Stimulated activated CD4-positive, alpha-beta T cell treated with anti-CD3 and anti-CD28 coated beads, Interleukin-15, amount 100 ng/mL, for 1 hour (primary cell): ENCODE measurements at places on chromosomes 4 and X.

GRCh38 chr4:124212815-124213630 is 499.5 kb downstream of the ANKRD50 start:
- DNase-seq = no peak

DNA sequence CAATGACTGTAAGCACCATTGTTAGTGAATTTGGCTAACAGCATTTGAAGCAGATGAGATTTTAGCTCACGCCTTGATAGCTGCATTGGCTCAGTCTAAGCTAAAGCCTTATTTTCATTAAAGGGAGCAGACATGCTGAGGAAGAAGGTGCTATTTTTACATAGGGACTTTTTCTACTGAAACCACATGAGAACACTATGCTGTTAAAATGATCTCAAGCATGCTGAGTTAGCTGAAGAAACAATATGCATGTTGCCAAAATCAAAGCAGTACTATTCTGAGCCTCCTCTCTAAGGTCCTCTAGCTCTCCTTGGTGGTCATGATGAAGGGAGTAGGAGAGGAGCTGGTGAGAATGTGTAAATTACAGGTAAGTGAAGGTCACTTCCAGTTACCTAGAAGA is 134.4 kb upstream of the JADE1 start:
- DNase-seq = no peak

DNA sequence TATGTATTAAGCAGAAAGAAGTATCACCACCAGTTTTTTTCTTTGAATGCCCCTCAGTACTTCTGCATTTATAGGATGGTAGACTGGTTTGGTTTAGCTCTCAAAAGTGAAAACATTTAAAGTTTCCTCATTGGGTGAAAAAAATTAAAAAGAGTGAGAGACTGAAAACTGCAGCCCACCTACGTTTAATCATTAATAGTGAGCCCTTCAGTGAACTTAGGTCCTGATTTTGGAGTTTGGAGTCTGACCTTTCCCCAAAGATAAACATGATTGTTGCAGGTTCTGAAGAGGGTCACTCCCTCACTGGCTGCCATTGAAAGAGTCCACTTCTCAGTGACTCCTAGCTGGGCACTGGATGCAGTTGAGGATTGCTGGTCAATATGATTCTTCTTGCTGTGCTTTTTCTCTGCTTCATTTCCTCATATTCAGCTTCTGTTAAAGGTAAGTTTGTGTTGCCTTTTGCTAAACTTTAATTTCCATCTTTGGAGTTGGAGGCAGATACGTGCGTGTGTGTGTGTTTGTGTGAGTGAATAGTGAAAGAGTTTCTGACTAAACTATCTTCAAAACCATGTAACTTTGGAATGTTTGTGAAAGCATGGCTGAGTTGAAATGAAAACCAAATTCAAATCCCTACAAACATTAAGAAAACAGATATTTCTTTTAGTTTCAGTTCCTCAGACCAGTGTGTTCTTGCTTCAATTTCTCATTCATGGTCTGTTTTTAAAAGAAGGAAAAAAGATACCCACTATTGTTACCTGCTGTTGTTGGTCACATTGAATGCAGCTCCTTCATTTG is at the start of gene MTTP:
MTTP (plus strand) TSS at position 295 of the 795 bp plus-strand sequence; CDS start at position 381, 86 bp downstream.
- no peak for DNase-seq

GRCh38 chr4:122481766-122482405 is 25.4 kb upstream of the IL2 start:
- DNase-seq = no peak

DNA sequence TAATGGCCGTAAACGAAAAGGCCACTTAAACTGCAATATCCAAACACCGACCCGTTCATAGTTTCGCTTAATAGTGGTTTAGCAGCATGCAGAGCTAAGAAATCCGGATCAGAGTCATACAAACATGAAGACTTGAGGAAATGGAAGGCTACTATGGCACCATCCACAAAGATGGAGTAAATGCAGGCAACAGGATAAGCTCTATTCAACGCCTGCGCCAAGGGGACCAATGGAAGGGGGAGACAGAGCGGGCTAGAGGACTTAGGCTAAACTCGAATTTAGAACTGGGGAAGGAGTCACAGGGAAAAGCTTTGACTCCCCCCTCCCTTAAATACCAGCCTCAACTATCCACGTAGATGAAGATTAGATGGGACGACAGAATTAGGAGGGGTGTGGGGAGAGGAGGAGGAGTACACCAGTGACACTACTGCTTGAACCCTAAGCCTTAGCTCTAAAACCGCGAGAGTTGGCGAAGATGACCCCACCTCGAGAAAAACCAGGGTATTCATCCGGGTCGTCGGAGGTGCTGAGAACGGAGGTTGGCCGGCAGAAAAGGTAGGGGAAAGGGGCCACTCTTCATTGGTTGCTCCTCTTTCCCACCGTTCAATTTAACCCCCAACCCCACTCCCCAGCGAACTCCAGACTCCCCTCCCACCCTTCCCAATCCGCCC is 3.5 kb downstream of the HUWE1 start:
- DNase-seq = no peak

DNA sequence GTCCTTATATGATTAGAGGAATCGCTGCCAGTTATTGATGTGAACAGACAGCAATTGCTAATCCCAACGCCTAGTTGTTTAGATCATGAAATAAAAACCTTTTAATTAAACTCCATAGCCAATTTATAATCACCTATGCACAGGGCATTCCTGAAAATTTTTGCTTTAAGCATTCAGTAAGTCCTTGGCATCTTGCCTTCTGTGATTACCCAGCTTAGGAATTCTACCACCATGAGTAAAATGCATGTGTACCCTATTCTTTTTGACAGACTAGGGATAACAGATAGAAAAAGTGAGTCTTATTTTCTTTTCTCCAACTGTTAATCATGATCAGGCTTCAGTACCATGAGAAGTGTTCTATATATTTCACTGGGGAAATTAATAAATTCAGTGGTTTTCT is 995.3 kb upstream of the GRIA3 start:
- DNase-seq = no peak

- DNase-seq = no peak
Measured at GRCh38 chr4:78656968-78657445, 105.4 kb downstream of the ANXA3 start.

- DNase-seq = no peak
Measured at GRCh38 chr4:110270492-110271197, 72.2 kb upstream of the ELOVL6 start.

DNA sequence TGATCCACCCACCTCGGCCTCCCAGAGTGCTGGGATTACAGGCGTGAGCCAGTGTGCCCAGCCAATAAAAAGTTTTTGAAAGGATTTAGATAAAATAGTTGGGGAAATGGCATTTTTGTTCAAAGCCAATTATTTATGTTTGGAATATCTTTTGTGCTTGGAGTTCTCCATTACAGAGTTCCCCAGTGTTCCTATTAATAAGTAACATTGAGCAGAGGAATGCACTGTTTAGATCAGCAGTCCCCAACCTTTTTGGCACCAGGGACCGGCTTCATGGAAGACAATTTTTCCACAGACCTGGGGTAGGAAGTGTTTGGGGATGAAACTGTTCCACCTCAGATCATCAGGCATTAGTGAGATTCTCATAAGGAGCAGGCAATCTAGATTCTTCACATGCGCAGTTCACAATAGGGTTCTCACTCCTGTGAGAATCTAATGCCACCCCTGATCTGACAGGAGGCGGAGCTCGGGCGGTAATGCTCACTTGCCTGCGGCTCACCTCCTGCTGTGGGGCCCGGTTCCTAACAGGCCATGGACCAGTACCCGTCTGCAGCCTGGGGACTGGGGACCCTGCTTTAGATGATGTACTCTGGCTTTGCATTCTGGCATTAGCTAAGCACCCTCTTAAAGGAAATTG is 8.3 kb downstream of the PKD2 start:
- no peak for DNase-seq

- DNase-seq = no peak
Measured at GRCh38 chrX:936979-937769, 275.3 kb downstream of the CRLF2 start.

GRCh38 chr4:154779362-154779947 is 1.6 kb upstream of the RBM46 start:
- no peak for DNase-seq

- no peak for DNase-seq
Measured at GRCh38 chr4:7132730-7133582, 59.4 kb upstream of the SORCS2 start.

GRCh38 chr4:37758226-37758625 is 68.3 kb upstream of the PGM2 start:
- DNase-seq = no peak

GRCh38 chr4:52059372-52059771 is 8.3 kb downstream of the SPATA18 start:
- DNase-seq = no peak

- DNase-seq = no peak
Measured at GRCh38 chrX:109344678-109345077, 137.2 kb downstream of the GUCY2F start.

- DNase-seq = no peak
Measured at GRCh38 chr4:188639479-188640100, 500.3 kb downstream of the TRIML1 start.

DNA sequence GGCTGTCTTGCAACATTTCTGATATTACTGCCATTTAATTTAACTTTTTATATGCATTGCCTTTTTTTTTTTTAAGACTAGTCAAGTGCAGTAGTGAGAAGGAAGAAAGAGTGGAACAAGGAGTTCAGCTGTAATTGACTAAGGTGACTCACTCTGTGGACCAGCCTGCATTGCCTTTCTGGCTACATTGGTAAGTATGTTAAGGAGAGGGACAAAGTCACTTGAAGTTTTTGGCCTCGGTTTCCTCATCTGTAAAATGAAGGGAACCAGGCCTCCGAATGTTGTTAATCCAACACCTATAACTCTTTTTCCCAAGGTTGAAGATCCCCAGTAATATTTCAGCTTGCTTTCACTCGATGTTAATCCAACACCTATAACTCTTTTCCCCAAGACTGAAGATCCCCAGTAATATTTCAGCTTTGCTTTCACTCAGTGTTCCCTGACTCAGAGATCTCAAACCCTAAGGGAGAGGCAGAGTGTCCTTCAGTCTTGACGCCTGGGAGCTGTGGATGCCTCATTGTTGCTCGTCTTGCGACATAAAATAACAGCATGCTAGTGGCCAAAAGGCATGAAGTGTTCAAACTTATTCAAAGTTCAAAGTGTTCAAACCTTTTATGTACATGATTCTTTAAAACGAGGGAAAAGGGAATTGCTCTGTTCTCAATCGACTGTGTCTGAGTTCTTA is 102.0 kb downstream of the SORBS2 start:
- no peak for DNase-seq

DNA sequence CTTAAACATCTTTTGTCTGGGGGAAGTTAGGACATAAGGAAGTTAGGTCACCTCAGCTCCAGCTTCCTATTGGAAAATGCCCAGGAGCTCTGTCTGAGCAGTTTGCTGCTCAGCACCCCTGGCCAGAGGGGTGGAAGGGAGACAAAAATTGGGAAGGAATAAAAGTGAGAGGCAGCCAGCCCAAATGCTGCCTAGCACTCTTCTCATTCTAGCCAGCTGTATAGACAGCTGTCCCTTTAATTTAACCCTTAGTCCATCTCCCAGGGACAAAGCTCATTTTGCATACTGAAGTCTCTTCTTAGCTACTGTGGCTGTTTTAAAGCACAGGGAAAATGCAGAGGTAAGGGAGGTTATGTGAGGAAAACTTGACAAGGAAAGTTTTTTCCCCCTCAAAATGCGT is 89.5 kb upstream of the CITED1 start:
- no peak for DNase-seq

DNA sequence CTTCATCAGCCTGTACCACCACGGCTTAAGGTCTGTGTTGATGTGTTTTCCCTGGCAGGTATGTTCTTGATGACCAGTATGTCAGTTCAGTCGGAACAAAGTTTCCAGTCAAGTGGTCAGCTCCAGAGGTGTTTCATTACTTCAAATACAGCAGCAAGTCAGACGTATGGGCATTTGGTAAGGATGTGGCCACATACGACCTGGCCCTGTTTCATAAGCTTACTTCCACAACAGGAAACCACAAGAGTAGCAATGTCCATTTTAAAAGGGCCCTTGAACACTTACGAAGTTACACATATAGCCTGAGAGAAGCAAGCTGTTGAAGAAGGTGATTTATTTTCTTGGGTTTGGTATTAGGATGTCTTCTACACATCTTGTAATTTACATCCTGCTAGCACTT is 46.1 kb downstream of the BMX start:
- no peak for DNase-seq

DNA sequence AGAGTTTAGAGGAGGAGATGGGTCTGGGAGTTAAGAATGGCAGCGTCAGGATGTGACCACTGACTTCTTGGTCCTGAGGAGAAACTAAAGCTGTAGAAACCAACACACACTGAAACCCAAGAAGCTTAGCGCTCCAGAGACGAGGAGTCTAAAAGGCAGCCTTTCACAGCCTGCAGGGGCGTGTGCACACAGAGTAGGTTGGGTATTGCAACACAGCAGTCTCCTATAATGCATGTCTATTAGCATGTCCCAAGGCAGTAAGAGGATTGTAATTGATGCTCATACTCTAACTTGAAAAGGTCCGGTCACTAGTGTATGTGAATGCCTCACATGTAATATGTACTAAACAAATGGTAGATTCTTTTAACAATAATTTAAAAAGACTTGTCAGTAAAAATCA is 57.4 kb downstream of the PTTG2 start:
- DNase-seq = no peak

- no peak for DNase-seq
Measured at GRCh38 chr4:73311428-73311827, 52.8 kb upstream of the ANKRD17 start.

GRCh38 chr4:168621806-168622589 is 125.1 kb downstream of the PALLD start:
- no peak for DNase-seq

DNA sequence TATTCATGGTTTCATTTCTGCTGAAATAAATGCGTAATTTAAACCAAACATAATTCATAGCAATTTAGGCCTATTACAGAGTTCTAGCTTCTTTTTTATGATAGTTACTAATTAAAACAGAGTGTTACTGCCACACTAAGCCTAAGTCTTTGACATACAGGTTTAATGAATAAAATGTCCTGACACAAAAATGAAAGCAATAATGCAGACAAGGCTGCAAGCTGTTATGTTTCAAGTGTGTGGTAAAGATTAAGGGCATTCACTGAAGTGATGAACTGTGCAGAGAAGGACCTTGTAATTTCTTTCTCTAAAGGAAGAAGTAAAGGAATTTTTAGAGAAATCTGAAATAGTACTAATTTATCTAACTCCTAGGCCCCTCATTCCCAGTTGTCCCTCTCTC is 2.9 kb downstream of the NDNF start:
- DNase-seq = no peak

GRCh38 chrX:136865270-136866158 is 15.0 kb downstream of the RBMX start:
- DNase-seq = no peak

- no peak for DNase-seq
Measured at GRCh38 chrX:26783512-26784225, 567.7 kb downstream of the MAGEB5 start.

GRCh38 chrX:47991263-47992094 is 12.3 kb downstream of the ZNF182 start:
- no peak for DNase-seq

GRCh38 chrX:45267007-45267406 is 66.3 kb upstream of the DIPK2B start:
- DNase-seq = no peak

GRCh38 chr4:174789657-174790056 is 39.4 kb downstream of the GLRA3 start:
- DNase-seq = no peak

GRCh38 chr4:112327965-112328733 is 31.0 kb downstream of the ALPK1 start:
- DNase-seq = no peak

GRCh38 chr4:11286533-11286932 is 142.2 kb downstream of the HS3ST1 start:
- no peak for DNase-seq

GRCh38 chr4:43716721-43717395 is 731.8 kb downstream of the KCTD8 start:
- DNase-seq = no peak

GRCh38 chr4:5338531-5338930 is 287.3 kb downstream of the STK32B start:
- DNase-seq = no peak
